ENCODE measurements at places on chromosomes 13 and 19.
A peak's percentile ranks its signal among the peaks of the same experiment; 100 is the strongest.

DNA sequence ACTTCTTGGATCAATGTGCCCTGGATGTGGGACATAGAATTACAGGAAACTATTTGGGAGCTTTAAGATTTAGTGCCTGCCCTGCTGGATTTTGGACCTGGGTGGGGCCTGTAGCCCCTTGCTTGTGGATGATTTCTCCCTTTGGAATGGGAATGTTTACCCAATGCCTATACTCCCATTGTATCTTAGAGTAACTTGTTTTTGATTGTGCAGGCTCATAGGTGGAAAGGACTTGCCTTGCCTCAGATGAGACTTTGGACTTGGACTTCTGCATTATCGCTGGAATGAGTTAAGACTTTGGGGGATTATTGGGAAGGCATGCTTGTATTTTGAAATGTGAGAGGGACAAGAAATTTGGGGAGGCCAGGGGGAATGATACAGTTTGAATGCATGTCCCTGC lies 13.5 kb downstream of the SLC15A1 start:
- no peak for DNase-seq

DNA sequence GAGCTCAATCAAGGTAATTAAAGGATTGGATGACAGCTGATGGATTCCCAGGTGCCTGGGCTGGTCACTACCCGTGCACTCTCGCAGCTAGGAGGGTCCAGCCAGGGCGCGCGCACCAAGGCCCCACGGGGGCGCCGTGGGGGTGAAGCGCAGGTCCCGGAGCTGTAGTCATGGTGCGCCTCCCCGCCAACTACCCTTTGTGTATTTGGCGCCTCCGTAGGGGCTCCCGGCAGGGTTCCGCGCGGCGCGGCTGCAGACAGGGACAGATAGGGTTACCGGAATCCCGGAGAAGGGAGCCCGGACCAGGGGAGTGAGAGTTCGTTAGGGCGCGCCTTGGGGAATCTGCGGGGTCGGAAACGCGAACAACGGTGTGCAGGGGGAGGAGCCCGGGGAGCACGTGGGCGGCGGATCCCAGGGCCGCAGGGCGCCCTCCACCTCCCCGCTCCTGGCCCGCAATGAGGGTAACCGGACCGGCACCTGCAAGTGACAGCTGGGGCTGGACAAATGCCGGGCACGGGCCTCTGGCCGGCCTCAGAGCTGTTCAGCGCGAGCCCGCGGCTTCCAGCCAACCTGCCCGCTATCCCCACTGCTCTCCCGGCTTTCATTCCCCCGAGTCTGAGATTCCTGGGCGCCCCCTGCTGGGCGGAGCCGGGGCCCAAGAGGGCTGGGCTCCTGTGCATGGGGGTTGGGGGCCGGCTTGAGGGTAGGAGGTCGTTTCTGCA lies 3.4 kb upstream of the PRAM1 start:
- peak; percentile 62 for DNase-seq

DNA sequence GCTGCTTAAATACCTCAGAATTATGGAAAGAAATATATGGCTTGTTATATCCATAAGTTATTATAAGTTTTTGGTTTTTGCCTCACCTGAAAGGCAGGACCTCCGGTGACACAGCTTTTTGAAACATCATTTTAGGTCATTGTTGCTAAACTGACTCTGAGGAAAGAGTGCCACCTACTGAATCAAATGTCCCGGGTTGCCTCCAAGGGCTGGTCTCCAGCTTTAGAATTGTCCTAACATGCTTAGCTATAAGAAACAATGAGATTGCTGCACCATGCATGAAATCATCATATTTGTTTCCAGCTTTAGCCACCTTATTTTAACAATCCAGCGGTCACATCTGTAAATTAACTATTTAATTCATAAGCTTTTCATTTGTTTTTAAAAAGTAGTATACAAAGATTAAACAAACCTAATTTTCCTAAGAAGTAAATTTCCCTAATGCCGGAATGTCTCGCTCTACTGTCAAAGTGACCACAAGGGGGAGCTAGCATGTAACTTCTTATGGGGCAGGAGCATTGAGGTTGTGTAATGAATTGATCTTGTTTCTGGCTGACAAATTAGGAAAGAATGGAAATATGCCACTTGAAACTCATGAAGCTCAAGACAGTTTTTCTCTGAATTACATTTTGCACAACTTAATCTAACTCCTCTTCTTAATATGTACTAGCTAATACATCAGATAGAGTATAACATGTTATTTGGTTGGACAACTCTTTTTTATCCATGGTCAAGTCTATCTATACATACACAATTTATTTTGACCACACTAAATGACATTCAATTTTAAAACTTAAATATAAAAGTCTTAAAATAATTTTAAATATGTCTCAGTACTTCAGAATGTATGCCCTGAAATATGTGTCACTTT lies 6.7 kb upstream of the PCDH17 start:
- DNase-seq, result no peak

GRCh38 chr19:31745731-31746130 lies 396.5 kb upstream of the TSHZ3 start:
- no peak for DNase-seq

DNA sequence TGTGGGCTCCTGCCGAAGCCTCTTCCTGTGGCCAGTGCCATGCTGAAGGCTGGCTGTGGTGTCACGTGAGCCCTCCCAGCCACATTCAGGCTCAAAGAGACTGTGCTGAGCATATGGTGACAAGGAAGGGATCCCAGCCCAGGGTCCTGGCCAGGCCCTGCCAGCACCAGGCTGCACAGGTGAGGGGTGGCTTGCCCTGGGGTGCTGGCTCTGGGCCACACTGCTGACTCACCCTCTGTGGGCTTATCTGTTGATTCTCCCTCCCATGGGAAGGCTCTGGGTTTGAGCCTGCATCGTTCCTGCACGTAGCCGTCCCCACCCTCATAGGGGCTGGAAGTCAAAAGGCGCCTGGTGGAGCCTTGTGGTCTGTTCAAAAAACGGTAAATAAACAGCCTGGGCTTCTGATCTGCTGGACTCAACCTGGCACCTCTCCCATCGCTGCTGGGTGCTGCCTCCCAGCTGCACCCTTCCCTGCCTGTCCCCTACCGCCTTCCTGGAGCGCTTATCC lies 31.1 kb downstream of the DNM2 start:
- no peak for DNase-seq

DNA sequence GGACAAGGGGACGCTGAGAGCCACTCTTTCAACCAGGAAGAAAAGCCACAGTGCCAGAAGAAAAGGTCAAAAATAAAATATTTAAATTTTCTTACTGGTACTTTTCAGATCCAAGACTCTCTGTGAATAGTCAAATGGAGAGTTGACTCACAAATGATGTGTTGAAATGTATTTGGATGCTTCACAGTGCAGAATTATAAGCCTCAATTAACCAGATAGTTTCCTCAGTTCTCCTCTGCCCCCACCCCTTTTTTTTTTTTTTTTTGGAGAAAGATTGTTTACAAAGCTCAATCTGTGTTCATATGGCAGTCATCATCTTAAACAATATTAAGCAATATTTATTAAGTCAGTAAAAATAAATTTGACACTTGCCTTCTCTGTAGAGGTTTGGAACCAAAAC lies 470.8 kb downstream of the FGF9 start:
- no peak for DNase-seq

DNA sequence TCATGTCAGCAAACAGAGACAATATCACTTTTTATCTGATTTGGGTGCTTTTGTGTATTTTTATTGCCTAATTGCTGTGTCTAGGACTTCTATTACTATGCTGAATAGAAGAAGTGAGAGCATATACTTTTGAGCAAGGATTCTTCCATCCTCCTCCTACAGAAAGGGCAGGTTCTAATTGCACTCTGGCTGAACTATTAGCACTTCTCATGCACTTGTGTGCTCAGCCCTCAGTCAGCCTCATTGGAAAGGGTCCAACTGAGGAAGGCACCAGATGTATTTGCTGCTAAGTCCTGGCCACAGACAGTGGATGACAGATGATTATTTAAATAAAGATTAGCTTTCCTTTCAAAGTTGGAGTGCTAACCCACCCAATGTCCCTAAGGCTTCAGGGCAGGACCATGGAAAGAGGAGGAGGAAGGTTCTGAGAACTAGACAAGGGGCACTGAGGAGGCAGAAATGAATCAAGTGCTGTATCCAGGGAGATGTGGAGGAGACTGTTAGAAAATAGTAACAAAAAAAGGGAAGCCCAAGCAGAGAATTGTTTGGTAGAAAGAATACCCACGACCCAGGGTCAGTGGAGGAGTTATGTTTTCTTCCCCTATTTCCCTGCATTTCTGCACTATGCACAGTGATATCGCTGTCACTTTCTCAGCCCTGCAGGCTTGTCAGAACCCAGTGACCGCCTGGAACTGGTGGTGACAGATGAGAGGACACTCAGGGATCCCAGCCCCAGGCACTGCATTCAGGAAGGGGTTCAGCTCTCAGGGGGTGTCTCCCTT lies 8.0 kb downstream of the LILRB4 start:
- DNase-seq, result no peak

DNA sequence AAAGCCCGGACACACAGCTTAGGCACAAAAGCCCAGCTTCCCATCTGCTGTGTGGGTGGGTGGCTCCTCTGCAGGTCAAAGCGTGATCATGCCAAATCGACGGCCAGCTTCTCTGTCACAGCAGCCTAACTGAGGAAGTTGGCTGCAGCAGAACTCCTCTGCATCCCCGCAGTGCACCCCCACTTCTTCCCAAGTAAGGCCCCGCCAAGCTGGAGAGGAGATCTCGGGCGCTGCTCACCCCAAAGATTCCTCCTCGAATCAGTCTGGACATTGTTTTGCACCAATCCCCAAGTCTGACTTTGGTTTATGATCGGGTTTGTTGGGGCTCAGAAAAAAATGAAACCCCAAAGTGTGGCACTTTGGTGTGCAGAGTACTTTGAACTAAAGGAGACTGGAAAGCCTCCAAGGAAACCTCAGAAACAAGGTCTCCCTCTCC lies 19.7 kb upstream of the CPB2 start:
- DNase-seq, result peak; percentile 12

DNA sequence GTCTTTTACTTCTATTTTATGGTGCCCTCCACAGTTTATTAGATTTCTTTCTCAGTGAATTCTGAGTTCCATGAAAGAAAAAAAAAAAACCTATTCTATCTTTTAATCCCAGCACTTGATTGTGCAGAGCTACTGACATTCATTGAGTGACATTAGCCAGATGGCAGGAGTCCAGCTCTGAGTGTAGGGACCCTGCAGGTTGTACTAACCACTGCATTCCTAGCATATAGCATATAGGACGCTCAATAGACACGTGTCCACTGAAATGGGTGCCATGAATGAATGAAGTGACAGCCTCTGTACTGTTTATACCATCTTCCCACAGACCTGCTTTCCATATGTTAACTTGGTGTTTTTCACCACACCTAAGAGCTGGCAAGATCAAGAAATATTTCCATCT lies 206.3 kb downstream of the RAP2A start:
- DNase-seq, result no peak

GRCh38 chr19:5792224-5792623 lies 1.3 kb upstream of the DUS3L start:
- DNase-seq, result no peak

- DNase-seq, result no peak
These were observed 58.9 kb downstream of the MBNL2 start for GRCh38 chr13:97281028-97281427.

DNA sequence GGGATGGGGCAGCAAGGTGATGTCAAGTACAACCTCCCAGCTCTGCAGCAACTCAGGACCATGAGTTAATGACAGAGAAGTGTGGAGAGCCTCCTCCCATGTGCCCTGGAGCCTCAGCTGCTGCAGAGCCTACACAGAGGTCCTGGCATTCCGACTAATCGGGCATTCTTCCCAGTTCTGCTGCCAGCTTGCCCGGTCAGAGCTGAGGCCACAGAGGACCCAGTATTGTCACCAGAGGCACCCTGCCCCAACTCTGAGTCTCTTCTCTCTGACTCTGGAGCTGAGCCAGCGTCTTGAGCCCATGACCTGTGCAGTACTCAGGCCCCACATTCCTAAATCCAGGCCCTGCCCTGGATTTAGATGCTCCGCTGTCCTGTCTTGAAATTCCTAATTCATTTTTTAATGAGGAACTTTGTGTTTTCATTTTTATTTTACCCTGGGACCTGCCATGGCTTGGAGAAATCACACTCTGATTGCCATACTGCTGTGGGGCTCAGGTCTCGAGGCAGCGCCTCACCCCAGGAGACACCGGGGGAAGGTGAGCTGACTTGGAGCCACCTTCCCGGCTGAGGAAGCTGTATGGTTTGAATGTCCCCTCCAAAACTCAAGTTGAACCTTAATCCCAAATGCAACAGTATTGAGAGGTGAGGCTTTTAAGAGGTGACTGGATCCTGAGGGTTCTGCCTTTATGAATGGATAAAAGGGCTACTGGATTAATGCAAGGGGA lies 144.9 kb upstream of the ZNF507 start:
- DNase-seq, result no peak

GRCh38 chr19:16604615-16605014 lies 23.4 kb downstream of the MED26 start:
- no peak for DNase-seq

DNA sequence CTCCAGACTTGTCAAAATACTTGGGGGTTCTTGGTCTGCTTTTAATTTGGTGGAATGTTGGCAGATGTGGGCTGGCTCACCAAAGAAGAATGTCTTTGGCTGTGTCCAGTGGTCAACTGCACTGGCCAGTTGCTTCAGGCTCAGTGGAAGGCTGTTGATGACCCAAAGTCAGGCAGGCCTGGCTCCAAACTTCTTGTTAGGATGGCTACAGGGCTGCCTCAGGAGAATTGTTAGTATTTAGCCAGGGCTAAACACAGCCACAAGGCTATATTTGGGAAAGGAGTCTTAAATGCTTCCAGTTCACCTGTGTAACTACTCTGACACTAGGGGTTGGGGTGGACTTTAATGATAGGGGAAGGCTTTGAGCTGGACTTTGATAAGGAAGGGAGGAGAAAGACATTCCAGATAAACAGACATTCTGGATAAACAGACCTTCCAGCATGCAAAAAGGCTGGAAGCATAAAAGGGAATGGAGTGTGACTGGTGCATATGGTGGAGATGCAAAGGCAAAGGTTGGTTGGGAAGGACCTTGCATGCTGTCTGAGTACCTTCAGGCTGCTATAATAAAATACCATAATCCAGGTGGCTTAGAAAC lies 116.8 kb downstream of the FOXO1 start:
- DNase-seq, result no peak

DNA sequence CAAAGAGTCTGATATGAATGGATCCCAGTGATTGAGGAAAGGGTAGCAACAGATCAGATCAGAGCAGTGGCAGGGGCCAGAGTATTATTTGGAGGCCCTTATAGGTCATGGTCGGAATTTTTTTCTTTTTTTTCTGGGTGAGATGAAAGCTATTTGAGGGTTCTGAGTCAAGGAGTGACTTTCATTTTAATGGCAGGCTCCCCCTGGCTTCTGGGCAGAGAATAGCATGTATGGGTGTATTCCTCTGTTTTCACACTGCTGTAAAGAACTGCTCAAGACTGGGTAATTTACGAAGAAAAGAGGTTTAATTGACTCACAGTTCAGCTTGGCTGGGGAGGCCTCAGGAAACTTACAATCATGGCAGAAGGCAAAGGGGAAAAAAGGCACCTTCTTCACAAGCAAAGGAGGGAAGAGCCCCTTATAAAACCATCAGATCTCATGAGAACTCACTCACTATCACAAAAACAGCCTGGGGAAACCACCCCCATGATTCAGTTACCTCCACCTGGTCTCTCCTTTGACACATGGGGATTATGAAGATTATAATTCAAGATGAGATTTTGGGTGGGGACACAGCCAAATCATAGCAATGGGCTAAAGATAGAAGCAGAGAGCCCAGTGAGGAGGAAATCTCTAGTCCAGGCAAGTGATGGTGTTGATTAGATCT lies 3.0 kb upstream of the SLC6A16 start:
- no peak for DNase-seq
